ENCODE measurements at places on chromosomes 2 and 18.
A peak's percentile ranks its signal among the peaks of the same experiment; 100 is the strongest.

DNA sequence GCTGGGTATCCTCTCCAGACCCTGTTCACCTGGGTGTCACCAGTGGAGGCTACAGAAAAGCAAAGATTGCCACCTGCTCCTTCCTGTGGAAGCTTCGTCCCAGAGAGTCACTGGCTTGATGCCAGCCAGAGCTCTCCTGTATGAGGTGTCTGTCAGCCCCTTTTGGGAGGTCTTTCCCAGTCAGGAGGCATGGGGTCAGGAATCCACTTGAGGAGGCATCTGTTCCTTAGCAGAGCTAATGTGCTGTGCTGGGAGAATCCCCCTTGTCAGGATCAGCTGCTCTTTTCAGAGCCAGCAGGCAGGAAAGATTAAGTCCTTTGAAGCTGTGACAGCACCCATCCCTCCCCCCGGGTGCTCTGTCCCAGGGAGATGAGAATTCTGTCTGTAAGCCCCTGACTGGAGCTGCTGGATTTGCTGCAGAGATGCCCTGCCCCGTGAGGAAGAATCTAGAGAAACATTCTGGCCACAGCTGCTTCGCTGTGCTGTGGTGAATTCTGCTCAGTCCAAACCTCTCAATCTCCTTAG lies 121.8 kb downstream of the GPR39 start:
- no peak for DNase-seq

DNA sequence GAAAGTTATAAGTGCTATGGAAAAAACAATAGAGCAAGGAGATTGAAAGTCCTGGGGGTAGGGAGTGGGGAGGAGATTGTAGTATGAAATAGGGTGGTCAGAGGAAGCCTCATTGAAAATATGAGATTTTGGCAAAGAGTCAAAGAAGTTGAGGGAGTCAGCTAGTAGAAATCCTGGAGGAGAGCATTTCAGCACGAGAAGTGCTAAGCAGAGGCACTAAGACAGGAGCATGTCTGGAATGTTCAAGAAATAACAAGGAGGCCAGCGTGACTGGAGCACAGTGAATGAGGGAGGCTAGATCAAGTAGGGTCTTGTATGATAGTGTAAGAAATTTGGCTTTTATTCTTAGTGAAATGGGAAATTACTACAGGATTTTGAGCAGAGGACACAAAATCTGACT lies 2.1 kb upstream of the TSPYL6 start:
- DNase-seq, result no peak

DNA sequence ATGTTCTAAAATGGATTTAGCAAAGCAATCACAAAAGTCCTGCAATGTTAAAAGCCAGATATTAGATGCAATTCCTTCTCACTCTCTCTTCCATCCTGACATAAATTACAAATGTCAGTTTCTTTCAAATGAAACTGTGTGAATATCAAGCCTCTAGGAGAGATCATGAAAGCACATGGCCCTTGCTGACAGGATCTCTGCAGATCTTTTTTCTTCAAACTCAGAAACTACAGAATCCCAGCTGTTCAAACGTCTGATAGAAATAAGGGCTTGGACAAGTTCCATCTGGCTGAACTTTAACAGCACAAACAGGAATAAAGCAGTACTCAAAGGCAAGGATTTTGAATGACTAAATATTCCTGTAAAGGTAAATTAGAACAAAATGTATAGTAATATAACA lies 47.6 kb downstream of the PDE1A start:
- peak; percentile 89 for DNase-seq

DNA sequence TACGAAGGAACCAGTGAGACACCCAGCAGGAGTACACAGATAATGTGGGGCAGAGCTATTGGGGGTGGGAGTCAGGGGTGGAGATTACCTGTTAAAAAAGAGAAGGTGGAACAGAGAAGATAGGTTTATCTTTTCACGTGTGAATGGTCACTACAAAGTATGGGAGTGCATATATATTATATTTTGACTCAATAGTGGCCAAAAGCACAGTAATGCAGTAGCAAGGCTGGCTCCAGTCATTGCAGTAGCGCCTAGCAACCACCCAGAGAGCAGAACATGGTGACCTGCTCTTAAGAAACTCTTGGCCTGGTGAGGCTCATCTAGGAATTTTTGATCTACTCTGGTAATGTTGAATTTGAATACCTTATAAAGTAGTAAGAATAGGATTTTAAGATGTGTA lies 1.0 kb downstream of the IMPACT start:
- DNase-seq, result peak; percentile 10

DNA sequence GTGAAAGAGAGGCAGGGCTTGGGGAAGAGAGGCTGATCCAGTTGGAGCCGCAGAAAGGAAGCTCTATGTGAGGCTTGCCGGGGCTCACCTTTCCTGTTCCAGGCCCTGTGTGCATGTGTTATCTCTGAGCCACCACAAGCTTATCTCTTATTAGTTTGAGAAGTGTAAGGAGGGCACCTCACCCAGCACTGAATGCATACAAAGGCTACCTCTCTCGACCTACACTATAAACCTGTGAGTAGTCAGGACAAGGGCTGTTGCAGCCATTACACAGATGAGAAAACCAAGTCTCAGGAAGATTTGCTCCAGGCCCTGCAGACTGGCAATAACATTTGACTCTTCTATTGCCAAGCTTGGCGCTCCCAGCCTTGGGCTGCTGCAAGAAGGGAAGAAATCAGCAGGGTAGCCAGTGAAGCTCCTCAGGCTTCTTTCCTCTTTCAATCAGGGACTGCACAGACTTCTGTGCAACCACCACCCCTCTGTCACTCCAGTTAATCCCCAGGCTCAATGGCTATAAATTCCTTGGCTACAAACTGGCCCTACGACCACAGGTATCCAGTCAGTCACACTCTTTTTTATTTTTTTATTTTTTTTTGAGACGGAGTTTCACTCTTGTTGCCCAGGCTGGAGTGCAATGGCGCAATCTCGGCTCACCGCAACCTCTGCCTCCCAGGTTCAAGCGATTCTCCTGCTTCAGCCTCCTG lies 73.8 kb downstream of the CLHC1 start:
- DNase-seq, result no peak

DNA sequence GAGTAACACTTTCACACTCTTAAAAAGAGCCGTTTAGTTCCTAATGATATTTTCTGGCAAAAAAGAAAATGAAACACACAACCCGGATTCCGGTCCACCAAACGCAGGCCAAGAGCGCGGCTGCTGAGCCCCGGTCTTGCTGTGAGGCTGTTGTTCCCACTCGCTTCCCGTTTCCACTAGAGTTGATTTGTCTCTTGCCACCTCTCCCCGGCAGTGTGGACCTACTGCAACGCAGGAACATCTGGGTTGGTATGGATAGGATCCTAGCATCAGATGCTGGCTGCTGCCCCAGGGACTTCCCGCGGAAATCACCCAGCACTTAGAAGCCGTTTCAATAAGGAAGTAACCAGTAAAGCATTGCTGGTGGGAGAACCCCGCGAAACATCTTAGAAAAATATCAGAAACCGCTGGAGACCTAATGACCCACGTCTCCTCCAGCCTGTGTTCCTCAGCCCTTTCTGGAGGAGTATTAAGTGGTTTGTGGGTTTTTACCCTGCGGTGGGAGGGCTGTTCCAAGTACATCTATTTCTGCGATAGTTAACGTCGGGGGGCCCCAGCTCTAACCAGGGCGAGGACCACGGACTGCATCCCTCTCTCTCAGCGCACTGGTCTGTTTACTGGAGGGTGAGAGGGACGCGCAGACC lies 939 bp downstream of the DOCK10 start:
- no peak for DNase-seq

GRCh38 chr18:59182673-59183072 lies 37.3 kb upstream of the GRP start:
- DNase-seq, result no peak

DNA sequence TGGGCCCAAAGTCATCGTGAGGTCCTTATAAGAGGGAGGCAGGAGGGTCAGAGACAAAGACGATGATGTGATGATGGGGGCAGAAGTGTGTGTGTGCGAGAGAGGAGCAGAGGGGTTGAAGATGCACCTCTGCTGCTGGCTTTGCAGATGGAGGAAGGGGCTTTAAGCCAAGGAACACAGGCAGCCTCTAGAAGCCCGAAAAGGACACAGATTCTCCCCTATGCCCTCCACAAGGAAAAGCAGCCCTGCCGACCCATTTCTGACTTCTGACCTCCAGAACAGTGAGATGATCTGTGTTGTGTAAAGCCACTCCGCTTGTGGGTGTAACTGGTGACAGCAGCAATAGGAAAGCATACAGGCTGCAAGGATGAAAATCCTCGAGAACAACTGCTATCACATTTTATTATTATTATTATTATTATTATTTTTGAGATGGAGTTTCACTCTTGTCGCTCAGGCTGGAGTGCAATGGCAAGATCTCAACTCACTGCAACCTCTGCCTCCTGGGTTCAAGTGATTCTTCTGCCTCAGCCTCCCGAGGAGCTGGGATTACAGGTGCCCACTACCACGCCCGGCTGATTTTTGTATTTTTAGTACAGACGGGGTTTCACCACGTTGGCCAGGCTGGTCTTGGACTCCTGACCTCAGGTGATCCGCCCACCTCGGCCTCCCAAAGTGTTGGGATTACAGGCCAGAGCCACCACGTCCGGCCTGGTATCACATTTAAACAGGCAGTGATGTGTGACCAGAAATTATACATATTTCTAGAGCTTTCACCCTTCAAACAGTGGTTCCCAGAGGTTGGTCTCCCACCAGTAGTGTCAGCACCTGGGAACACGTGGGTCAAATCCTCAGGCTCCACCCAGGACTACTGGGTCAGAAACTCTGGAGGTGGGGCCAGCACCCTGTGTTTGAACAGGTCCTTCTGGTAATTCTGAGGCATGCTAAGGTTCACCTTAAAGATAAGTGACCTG lies 170.5 kb downstream of the TGIF1 start:
- DNase-seq, result no peak

DNA sequence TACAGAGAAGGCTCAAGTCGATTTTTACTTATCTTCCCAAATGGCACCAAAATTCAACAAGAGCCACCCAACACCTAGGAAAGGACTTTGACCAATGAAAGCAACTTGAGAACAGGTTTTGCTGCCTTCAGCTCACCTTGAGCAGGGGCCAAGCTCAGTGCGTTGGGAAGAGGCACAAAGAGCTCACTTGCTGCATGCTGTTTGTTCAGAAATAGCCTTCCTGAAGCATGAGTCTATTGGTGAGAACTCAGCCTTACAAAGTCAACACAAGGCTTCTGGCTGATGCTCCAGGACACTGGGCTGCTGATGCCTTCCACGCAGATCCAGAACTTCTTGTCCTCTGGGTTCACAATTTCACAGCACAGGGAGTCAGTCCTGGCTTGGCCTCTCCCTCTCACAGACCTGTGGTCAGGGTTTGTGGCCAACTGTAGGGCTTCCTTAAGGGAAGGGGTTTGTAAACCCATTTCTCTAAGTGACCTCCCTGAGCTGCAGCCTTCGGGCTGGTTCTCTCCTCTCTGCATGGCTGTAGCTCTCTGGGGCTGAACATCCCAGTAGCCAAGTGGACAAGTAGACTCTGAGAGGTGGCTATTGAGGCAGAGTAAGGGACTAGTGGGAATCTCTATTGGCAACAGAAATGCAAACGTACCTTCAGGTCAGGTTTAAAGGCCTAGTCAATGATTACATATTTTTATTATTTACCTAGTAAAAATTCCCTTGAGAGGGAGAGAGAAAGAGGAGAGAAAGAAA lies 124.7 kb upstream of the GATA6 start:
- no peak for DNase-seq

GRCh38 chr18:77648411-77648810 lies 398.8 kb downstream of the GALR1 start:
- DNase-seq, result no peak

DNA sequence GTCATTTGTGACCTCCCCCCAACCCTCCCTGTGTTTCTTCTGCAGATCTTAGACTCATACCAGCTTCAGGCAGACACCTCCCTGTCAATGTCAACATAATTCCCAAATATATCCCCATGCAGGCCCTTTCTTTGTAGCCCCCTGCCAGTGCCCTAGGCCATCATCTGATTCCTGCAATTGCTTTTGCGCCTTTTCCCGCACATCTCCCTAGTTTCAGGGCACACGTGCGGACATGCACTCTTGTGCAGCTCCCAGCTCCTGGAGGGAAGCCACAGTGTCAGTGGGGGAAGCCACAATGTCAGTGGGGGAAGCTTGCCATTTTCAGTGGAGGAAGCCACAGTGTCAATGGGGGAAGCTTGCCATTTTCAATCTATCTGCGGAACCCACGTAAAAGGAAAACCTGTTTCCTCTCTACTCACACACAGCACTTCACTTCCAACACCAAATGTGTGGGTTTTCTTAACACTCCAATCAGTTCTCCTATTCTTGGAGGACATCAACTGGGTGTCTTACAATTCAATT lies 256.4 kb downstream of the ACKR3 start:
- no peak for DNase-seq

DNA sequence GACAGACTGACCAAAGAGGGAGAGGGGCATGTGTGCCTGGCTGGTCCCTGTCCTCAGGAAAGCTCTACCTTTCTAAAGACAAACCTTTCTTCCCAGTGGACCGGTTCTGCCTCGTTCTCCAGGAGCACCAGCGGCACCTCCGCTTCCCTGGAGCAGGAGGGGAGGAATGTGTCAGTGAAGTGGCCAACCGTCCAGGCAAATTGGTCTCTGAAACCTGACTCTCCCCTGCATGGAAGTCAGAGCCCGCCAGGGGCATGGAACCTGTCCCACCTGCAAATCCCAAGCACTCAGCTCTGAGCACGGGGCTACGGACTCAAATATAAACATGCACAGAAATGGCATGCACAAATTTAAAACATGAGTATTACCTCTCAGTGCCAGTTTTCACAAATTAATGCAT lies 62.9 kb downstream of the COL6A3 start:
- DNase-seq, result no peak

DNA sequence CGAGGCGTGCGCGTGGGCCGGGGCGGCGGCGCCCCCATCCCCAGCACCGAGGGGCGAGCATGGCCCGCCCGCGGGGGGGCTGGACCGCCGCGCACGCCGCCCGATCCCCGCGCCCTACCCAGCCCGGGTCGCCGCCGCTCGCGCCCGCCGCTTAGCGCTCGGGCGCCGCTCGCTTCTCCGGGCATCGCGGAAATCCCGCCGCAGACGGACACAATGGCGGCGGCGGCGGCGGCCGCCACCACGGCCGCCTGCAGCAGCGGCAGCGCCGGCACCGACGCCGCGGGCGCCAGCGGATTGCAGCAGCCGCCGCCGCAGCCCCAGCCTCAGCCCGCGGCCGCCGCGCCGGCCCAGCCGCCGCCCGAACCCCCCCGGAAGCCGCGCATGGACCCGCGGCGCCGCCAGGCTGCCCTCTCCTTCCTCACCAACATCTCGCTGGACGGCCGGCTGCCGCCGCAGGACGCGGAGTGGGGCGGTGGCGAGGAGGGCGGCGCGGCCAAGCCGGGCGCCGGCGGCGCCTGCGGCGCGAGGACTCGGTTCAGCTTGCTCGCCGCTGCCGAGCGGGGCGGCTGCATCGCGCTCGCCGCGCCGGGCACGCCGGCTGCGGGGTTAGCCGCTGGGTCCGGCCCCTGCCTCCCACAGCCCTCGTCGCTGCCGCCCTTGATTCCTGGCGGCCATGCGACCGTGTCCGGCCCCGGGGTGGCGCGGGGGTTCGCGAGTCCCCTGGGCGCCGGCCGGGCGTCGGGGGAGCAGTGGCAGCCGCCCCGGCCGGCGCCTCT lies 453 bp downstream of the CABLES1 start:
- DNase-seq, result no peak

All from NCI-H2171 treated with DMSO at 0.1 percent for 48 hours (cell line).